ENCODE measurements at places on chromosomes 5 and 9.

DNA sequence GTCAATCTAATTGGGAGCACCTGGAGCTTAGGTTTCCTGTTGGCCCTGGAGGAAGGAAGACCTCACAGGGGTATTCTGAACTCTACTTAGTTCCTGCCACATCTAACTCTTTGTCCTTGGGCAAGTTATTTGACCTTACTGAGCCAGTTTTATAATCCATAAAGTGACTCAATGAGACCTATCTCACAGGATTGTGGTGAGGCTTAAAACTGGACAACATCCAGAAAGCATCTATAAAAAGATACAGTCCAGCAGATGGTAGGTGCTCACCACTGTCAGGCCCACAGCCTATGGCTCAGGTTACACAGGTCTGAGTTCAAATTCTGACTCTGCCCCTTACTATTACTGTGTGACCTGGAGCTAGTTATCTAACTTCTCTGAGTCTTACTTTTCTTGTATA, 23.3 kb downstream of the KCNV2 start:
- DNase-seq = no peak

GRCh38 chr9:115133649-115134048, 15.7 kb upstream of the TNC start:
- DNase-seq = peak; percentile 88

- DNase-seq = no peak
Observed at GRCh38 chr5:56270058-56270457, 36.9 kb upstream of the ANKRD55 start.

DNA sequence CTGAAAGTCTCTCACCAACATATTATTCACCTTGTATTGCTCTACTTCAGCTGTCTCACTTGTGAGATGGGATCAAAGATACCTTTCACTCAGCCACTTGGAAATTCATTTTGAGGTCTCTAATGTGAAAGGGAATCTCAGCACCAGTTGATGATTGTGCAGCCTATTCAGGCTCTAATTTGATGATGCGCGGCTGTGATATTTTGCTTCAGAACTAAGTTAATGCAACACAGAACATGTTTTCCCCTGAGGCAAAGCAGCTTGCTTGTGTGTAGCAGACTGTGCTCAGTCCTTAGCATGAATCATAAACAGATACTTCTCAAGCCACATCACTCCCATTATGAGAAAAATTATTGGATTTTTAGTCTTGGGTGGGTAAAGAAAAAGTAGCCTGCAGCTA, 378.8 kb downstream of the OSTF1 start:
- no peak for DNase-seq

- DNase-seq = peak; percentile 78
Observed at GRCh38 chr5:53422539-53422938, 57.9 kb upstream of the FST start.

Data from AG09309 (cell line).